ENCODE measurements at places on chromosomes 3 and 15.

- DNase-seq: no peak
Observed at GRCh38 chr15:57284535-57284934, 91.8 kb upstream of the CGNL1 start.

GRCh38 chr15:63905558-63906265, 72.0 kb upstream of the HERC1 start:
- peak; percentile 16 for DNase-seq

DNA sequence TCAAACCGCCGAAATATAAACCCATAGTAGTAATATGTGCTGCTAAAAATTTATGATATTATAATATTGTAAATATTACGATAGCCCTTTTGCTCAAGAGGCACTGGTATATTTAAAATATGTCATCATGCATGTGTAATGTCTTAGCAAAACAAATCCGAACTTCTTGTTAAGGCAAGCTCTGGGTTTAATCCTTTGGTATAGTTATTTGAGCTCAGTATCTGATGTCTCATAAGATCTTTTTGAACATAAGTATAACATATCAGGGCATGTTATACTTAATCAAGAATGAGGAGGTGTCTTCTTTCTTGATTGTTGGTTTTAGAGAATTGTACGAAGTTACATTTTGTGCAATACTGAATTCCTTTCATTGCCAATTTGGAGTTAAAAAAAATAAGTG, 154.1 kb upstream of the CBLB start:
- DNase-seq: no peak

- no peak for DNase-seq
Observed at GRCh38 chr3:46102059-46102779, 74.9 kb upstream of the XCR1 start.

- peak; percentile 35 for DNase-seq
Observed at GRCh38 chr3:122299872-122300460, 25.1 kb upstream of the CSTA start.

- no peak for DNase-seq
Observed at GRCh38 chr3:157559401-157559800, 56.2 kb upstream of the VEPH1 start.

DNA sequence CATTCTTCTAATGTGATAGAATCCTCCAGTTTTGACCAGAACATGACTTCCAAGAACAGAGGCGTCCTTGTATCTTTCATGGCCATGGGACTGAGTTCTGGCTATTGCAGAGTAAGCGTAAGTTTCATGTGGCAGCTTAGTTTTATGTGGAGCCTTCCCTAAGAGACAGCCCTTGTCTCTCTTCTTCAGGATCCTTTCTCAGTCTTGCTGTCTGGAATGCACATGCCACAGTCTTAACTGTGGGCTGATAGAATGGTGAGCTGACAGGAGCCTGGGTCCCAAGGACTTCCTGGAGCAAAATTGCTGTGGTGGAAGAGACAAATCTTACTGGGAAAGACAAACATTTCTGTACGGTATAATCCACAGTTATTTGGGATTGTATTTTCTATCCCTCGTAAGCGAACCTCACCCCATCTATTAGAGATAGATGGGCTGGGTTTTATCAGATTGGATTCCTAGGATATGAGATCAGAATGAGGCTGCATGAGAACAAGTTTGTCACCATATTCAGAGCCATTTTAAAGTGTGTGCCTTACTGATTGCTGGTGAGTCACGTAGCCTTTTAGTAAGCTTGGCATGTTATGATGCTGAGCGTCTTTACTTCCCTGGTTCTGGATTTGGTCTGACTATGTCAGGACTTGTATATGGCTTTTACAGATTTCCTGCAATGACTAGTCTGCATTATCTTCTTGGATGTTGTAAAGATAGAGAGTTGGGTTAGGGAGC, 32.8 kb downstream of the CDIN1 start:
- no peak for DNase-seq

- no peak for DNase-seq
Observed at GRCh38 chr3:4043867-4044575, 244.8 kb downstream of the LRRN1 start.

- no peak for DNase-seq
Observed at GRCh38 chr3:19798324-19798723, 135.7 kb downstream of the EFHB start.

DNA sequence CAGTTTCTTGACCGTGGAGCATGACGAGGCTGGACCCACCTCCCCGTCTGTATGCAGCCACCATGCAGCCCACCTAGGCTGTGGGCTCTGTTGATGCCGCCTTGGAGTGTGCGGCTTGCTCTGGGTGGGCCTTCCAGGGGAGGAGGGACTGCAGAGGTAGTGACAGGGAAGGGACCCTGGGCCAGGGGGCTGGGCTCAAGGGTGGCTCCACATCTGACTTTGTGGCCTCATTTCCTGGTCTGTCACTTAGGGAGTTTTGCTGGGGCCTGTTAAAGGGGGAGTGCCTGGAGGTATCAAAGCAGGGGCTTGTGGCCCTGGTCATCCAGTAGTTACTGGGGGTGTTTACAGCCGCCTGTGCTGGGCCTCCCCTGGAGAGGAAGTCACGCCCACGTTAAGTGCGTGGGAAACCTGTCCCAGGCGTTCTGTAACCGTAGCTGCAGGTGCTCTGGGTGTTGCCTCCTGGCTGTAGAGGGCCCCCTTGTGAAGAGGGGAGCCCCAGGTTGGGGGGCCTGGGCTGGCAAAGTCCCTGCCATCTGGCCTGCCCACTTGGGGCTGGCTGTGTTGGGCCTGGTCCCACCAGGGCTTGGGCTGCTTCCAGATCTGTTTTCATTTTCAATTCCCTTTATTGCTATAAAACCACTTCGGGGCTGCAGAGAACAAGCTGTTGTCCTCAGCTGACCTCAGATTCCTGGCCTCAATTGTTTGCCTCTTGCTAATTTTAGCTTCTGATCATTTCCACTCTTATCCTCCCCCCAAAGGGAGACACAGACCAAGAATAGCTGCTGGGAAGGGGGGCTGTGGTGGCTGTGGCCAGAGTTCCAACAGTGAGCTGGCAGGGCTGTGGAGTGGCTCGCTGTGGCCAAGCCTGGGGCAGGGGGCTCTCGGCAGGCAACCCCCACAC, 26.5 kb downstream of the KLF13 start:
- no peak for DNase-seq

DNA sequence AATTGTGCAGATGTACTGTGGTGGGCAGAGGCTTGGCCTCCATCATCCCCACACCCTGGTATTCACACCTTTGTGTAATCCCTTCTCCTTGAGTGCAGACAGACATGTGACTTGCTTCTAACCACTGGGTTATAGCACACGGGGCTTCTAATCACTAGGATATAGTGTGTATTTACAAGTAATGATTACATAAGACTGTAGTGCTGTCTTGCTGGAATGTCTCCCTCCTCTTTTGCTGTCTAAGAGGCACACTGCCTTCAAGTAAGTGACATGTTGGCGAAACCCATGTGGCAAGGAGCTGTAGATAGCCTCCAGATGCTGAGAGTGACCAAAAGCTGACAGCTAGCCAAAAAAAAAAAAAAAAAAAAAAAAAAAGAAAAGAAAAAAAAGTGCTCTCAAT, 542.7 kb upstream of the MDFIC2 start:
- no peak for DNase-seq

DNA sequence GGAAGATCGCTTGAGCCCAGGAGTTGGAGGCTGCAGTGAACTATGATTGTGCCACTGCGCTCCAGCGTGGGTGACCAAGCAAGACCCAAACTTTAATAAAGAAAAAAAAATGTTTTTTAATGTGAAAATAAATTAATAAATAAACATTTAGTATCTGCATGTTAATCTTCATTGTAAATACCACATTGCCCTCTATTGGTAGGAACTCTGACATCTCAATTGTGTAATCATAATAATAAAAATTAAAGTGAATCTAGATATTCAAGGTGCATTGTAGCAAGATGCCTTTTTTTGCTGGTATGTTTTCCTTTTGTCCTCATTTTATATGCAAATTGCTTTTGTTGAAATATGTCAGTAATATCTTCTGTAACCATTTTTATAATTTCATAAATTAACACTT, 95.0 kb upstream of the LIMD1 start:
- no peak for DNase-seq

GRCh38 chr15:64131547-64131946, 20.0 kb upstream of the SNX22 start:
- no peak for DNase-seq

GRCh38 chr15:36831904-36832287, 252.5 kb downstream of the CDIN1 start:
- no peak for DNase-seq

GRCh38 chr3:122219242-122219872, 35.9 kb downstream of the CASR start:
- no peak for DNase-seq

DNA sequence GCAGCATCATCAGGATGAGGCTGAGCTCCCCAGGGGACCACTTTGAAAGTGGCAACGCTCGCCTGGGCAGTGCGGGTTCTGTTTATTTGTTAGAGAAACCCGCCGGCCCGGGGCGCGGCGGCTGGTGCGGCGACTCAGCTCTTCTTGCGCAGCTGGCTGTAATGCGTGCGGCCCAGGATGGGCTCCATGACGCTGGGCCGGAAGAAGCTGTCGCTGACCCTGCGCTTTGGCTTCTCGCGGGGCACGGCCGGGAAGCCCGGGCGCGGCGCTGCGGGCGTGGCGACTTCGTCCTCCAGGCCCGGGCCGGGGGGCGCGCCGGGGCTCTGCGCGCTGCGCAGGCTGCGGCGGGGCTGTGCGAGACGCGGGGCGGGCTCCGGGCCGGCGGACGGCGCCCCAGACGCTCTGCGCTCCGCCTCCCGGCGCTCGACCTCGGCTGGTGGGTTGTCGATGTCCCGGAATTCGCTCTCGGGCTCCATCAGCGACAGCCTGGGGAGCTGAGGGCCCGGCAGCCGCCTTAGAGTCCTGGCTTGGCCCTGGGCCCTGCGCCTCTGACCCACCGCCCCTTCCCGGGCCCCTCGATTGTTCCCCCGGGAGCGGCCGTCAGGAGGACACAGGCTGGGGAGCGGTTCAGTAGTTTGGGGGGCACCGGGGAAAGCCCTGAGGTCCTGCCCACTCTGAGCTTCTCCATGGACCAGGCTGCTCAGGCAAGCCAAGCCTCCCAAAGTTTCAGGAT, 10.3 kb upstream of the KIF7 start:
- DNase-seq: no peak

DNA sequence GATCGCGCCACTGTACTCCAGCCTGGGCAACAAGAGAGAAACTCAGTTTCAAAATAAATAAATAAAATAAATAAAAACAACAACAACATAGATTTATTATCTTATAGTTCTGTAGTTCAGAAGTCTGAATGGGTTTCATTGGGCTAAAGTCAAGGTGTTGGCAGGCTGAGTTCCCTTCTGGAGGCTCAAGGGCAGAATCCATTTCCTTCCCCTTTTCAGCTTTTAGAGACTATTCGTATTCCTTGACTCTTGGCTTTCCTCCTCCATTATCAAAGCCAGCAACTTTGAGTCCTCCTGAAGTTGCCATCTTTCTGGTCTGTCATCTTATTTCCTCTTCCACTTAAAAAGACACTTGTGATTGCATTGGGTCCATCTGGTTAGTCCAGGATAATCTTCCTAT, 12.1 kb downstream of the BLM start:
- no peak for DNase-seq

DNA sequence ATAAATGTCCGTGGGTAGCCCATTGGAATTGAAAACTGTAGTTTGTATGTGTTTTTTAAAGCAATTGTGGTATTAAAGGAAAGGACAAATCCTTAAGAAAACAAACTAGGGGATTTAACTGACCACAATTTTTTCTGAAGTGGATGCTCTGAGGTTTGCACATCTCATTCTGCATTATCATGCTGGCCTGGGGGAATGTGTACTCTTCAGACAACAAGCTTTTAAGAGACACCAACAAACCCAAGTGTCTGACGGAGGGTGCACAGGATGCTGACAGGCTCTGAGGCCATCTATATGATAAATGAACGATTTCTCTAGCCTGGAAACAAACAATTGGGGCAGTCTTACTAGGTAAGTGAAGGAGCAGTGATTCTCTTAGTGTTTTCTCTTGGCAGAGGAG, 9.1 kb downstream of the LINS1 start:
- no peak for DNase-seq

GRCh38 chr3:29067007-29067406, 213.9 kb upstream of the RBMS3 start:
- no peak for DNase-seq

GRCh38 chr3:109178708-109179107, 42.2 kb downstream of the C3orf85 start:
- no peak for DNase-seq

DNA sequence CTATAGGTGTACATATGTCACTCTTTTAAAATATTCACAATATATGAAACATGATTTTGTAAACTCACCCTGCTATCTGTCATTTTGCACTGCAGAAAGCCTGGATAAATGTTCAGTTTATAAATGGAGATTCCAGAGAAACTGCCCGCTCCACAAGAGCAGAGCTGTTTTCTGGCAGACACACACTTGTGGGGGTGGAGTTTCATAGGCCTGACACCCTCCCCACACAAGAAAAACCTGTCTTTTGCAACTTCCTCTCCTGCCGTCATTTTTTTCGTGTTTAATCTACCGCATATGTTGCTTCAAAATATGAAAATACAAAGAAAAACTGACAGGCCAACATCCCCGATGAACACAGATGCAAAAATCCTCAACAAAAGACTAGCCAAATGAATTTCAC, 479.0 kb downstream of the GABRG3 start:
- DNase-seq: no peak

DNA sequence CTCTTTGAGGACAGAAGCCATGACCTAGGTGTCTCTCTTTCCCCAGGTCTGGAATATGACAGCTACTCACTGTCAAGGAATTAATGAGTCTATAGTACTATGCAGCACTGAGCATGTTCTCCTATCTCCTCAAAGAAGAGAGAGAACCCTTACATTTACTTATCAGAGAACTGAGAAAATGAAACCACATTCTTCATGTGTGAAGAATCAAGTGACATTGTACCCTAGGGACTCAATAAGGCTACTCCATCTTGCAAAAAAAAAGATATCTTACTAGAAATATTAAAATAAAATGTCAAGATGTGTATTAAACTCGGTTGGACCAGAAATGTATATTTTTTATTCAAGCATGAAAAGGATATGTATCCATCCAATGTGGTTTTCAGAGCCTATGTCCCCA, 133.2 kb upstream of the COL8A1 start:
- no peak for DNase-seq

GRCh38 chr3:101865751-101866509, 16.6 kb downstream of the NFKBIZ start:
- DNase-seq: no peak

- DNase-seq: no peak
Observed at GRCh38 chr3:179768080-179768479, 115.2 kb downstream of the USP13 start.

- DNase-seq: no peak
Observed at GRCh38 chr3:126057936-126058335, 26.0 kb downstream of the SLC41A3 start.

DNA sequence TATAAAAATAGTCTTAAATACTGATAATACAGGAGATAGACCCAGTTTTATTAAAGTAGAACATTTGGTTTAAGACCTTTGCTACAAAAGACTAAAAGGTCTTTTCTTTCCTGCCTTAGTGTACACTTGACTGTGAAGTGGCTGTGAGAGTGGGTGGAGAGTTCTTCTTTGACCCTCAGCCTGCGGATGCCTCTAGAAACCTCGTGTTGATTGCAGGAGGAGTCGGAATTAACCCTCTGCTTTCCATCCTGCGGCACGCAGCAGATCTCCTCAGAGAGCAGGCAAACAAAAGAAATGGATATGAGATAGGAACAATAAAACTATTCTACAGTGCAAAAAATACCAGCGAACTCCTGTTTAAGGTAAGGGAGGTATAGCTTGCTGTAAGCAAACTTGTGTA, 36.5 kb downstream of the OXNAD1 start:
- no peak for DNase-seq

- no peak for DNase-seq
Observed at GRCh38 chr3:159948429-159949144, 40.0 kb upstream of the IL12A start.

GRCh38 chr3:59913645-59914044, 863.8 kb upstream of the CFAP20DC start:
- no peak for DNase-seq

GRCh38 chr15:65634356-65634755, 12.6 kb downstream of the SLC24A1 start:
- DNase-seq: no peak

Measured in central memory CD8-positive, alpha-beta T cell (primary cell).